ENCODE measurements at places on chromosomes 1 and 21.

DNA sequence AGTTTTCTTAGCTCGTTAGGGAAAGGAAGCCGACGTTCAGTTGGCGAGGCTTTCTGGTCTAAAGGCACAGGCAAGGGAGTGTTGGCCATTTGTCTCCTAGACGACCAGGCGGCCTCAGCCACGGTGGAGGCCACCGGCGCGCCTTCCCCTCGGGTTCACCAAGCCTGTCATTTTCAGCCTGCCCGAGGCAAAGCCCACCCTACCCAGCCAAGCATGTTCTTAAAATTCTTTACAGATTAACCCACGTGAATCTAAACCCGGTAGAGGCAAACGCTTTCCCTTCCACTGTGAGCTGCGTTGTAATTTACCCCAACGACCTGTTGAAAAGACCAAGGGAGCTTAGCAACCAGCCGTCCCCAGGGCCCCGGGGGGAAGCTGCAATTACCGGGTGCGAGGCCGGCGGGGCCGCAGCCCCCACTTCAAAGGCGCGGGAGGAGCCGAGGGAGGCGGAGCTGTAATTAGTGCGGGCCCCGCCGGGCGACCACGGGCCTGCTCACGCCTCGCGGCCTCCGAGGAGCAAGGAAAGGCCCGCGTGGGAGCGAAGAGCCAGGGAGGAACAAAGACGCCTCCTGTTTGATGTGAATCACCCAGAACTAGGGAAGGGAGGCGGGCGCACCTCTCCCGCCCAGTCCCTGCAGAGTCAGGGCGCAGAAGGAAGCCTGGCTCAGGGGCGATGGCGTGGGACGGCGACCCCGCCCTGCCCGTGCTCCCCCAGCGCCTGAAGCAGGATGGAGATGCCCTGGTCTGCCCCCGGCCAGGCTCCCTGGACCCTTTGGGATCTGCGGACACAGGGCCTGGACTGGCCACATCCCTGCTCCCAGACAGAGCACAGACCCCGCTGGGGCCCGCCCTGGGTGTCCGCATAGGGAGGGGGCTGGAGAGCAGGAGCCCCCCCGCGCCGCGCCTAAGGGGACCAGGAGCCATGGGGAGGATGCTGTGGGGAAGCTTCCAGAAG, 12.1 kb upstream of the TSPEAR start:
- DNase-seq: no peak

DNA sequence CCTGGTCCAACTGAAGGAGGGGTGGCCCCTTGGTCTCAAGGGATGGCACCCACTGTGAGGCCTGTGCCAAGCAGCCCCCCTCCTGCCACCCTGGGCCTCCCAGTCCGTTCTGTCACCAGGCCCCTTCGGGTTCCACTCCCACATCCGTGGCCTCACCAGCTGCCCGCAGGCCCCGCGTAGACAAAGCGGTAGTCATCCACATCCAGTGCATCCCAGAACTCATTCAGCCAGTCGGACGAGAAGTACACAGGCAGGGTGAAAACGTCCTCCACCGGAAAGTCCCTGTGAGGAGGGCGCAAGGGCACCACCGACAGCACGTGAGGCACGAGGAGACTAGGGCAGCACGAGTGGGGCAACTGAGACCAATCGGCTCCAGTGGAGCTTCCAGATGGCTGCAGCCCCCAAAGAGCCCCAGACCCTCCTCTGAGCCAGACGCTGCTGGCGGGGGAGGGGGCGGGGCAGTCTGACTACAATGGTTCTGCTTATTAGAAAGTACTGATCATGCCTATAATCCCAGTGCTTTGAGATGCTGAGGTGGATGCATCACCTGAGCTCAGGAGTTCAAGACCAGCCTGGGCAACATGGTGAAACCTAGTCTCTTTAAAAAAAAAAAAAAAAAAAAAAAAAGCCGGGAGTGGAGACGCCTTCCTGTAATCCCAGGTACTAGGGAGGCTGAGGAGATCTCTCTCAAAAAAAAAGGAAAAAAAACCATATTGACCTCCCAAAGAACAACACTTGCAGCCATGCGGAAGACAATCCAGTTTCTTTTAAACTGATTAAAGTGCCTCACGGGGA, 1.2 kb downstream of the JMJD4 start:
- DNase-seq: no peak

DNA sequence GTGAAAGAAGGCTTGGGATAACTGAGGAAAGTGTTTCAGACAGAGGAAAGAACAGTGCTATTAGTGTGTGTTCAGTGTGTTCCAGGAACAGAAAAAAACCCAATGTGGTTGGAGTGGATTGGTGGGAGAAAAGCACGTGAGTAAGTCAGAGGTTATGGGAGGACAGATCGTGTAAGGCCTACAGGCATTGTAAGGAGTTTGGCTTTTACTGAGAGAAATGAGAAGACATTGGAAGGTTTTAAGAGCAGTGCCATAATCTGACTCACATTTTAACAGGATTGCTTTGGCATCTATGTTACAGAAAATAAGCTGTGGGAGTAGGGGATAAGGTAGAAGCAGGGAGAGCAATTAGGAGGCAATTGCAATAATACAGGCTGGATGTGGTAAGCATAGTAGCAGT, 4.8 kb downstream of the ARPC5 start:
- no peak for DNase-seq

DNA sequence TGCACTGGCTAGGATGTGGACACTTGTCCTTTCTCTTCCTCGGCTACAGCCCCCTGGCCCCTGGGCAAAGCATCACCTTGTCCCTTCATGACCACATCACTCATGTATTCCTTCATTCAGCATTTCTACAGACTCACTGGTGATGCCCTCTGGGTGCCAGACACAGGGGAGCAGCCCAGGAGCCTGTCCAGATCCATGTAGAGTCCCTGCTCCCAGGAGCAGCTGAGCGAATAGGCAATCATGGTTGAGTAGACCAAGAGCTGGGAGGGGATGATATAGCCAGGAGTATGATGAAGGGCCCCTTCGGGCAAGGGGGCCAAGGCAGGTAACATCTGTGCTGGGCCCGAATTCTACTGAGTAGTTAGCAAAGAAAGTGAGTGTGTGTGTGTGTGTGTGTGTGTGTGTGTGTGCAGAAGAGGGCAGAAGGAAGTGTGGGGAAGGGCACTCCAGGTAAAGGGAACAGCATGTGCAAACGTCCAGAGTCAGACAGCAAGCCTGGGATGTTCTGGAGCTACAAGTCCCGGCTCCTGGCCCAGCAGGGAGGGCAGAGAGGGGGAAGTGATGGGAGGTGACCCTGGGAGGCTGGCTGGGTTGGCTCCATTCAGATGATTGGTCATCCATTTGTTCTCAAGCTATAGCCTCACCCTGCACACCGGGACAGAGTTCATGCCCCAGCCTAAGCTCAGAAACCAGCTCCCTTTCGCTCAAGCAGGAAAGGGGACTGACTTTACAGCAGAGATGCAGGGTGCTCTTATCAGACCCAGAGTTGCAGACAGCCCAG, 21.0 kb upstream of the PIK3CD start:
- DNase-seq: no peak

GRCh38 chr1:84708031-84708430, 17.8 kb upstream of the SSX2IP start:
- DNase-seq: no peak

DNA sequence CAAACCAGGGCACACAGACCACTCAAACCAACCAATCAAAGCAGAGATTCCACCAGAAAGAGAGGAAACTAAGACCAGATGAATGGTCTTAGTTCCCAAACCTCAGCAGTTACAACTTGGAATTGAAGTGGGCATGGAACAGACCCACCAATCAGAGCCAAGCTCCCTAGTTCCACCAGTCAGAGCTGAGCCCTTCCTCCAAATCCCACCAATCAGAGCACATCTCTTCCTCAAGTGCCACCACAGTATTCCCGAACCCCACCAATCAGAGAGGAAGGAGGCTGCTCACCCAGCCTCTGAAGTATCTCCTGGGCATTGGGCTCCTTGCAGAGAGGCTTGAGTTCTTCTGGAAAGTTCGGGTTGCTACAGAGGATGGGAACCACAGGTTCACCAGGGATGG, 1.4 kb downstream of the GUCA2A start:
- no peak for DNase-seq

DNA sequence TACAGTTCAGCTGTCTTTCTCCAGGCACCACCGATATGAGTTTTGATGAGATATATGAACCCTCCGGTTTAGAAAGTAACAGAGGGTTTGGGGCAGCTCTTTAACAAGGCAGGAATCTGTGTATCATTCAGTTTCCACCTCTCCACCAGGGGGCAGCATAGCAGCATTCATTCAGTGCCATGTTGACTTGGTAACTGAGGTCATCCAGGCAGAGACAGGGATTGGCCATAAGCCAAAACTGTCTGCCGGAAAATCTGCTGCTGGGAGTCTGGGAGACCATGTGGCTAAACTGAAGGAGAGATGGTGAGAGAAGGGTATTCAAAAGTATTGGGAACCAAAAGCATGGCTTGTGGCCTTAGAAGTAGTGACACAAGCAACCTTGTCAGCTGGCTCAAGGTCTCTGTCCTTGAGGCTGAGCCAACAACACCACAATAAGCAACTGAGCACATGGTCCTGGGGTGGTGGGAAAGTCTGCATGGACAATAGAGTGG, 98.5 kb downstream of the LMX1A start:
- DNase-seq: peak; percentile 71

DNA sequence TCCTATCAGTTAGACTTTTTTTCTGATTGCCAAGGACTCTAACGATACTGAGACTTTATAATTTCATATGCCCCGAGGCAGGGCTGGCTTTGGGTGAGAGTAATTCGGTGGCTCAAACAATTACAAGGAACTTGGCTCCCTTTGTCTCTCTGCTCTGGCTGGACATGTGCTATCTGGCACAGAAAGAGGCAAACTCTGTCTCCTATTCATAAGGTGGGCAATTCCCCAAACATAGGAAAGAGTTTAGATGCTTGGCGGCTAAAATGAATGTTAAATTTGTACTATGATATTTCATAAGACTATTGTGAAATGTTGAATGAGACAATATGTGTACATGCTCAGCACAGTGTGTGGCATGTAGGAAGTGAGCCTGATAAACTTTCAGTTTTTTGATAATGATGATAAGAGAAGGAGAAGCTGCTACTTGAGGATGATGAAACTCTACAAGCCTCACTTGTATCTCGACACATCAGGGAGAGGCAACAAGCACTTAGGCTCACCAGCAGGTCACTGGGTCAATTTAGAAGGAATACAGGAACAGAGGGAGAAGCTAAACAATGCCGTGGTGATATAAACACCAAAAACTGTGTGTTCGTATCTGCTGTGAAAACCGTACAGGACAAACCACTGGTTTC, 12.6 kb upstream of the NTPCR start:
- no peak for DNase-seq

- DNase-seq: no peak
These were observed 116.4 kb upstream of the FAM78B start for GRCh38 chr1:166283190-166283589.

Data from RPMI8226 (cell line).